ENCODE measurements at places on chromosomes 1 and 21.

- no peak overlapping the region for H3K4me3 ChIP-seq
- no peak for DNase-seq
- no peaks in the 10 kb centered on the region for H3K4me1 ChIP-seq
- no peaks in the 10 kb centered on the region for H3K36me3 ChIP-seq
- no peaks in the 10 kb centered on the region for H3K27me3 ChIP-seq
- H3K27ac ChIP-seq: no peak overlapping the region
These were observed 138.4 kb downstream of the GLIS1 start for GRCh38 chr1:53600561-53600960.

DNA sequence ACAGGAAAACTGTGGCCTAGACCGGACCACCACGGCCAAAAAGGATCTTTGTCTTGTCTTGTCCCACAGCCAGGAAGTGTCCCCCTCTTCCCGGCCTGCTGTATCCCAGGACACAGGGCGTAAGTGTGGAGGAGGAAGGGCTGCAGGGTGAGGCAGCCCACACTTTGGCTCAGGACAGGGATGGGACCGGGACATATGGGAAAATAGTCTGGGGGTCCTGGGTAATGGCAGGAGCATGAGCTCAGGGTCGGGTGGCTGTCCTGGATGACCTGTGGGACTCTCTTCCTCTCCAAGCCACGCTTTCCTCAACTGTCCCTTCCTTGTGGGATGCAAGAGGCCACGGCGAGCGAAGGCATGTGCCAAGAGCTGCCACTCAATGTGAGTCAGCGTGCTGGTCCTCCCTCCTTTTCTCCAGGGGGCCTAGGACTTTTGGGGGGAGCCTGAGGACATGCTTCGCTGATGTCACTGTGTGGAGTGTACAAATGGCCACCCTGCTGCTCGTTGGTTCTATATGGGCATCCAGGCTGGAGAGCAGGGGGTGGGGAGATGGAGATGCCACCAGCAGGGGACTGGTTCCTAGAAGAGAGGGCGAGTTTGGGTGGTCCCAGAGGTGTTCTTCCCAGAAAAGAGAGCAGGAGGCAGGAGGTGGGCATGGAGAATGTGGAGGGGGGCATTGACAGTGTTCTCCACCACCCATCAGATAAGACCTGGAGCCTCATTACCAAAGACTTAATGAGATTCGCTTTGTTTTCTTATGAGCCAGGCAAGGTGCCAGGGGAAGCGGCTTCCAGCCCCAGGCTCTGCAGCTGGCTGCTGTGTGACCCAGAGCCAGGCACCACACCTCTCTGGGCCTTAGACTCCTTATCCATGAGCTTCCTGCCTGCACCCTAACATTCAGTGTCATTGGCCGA, 11.5 kb upstream of the PADI1 start:
- peaks cover 11% of the 10 kb centered on the region for H3K4me1 ChIP-seq
- no peak overlapping the region for H3K4me3 ChIP-seq
- no peaks in the 10 kb centered on the region for H3K27me3 ChIP-seq
- H3K27ac ChIP-seq: no peak overlapping the region
- DNase-seq: peak; percentile 1
- H3K36me3 ChIP-seq: no peaks in the 10 kb centered on the region

GRCh38 chr21:45114072-45114471, 39.7 kb downstream of the ADARB1 start:
- H3K27me3 ChIP-seq: no peaks in the 10 kb centered on the region
- no peak overlapping the region for H3K27ac ChIP-seq
- H3K4me3 ChIP-seq: no peak overlapping the region
- peaks cover 89% of the 10 kb centered on the region for H3K4me1 ChIP-seq
- no peak for DNase-seq
- H3K36me3 ChIP-seq: no peaks in the 10 kb centered on the region

DNA sequence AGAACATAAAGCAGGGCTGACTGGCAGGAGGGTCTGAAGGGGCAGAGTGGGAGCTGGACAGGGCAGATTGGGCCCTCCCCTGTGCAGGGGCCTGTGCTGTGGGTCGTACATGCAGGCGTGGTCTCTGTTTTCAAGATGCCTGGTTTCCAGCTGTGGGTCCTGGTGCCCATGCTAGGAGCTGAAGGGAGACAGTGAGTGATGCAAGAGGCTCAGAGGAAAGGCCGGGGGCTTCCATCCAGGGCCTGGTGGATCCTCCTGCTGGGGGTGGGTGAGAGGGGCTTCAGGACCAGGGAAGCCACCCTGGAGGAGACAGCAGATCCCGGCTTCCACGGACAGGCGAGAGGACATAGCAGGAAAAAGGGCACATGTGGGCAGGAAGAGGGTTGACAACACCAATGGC, 349.0 kb upstream of the VAMP3 start:
- H3K27me3 ChIP-seq: no peaks in the 10 kb centered on the region
- no peak overlapping the region for H3K27ac ChIP-seq
- H3K36me3 ChIP-seq: no peaks in the 10 kb centered on the region
- no peaks in the 10 kb centered on the region for H3K4me1 ChIP-seq
- no peak overlapping the region for H3K4me3 ChIP-seq

- no peak for DNase-seq
- no peak overlapping the region for H3K4me3 ChIP-seq
- H3K36me3 ChIP-seq: peaks cover 23% of the 10 kb centered on the region
- no peaks in the 10 kb centered on the region for H3K27me3 ChIP-seq
- H3K4me1 ChIP-seq: peaks cover 19% of the 10 kb centered on the region
These were observed 187.3 kb downstream of the VAV3 start for GRCh38 chr1:107777664-107778047.

DNA sequence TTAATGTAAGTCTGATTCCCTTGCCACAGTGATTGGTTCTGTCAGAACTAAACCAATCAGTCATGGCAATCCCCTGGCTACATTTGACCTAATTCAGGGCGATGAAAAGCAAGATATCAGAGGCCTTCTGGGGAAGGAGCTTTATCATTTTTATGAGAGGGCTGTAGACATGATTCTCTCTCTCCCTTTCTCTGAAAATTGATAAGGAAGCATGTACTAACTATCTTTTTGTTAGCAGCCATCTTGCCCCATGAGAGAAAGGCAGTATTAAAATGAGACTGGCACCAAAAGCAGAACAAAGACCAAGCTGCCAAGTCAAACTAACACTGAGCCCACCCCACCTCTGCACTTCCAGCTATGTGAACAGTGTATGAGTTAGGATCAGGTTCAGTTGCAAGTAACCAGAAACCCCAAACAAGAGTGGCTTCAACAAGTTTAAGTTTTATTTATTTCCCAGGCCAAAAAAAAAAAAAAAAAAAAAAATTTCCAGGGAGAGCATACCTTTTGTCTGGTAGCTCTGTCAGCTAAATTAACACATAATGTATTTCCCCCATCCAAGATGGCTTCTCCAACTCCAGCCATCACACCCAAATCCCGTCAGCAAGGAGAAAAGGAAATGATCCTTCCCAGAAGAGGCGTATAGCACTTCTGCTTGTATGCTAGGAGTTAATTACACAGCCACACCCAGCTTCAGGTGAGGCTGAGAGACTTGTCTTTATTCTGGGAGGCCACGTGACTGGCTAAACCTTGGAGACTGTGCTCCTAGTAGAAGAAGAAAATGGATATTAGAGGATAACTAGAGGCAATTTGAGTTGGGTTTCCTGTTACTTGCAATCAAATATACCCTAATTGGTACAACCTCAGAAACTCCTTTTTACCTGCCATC, 105.8 kb upstream of the RALGPS2 start:
- DNase-seq: peak; percentile 61
- H3K36me3 ChIP-seq: no peaks in the 10 kb centered on the region
- no peaks in the 10 kb centered on the region for H3K27me3 ChIP-seq
- peak overlapping the region; percentile 75 for H3K27ac ChIP-seq
- H3K4me3 ChIP-seq: no peak overlapping the region
- peaks cover 41% of the 10 kb centered on the region for H3K4me1 ChIP-seq

GRCh38 chr1:55500601-55501000, 285.4 kb upstream of the USP24 start:
- no peak overlapping the region for H3K4me3 ChIP-seq
- DNase-seq: no peak
- no peaks in the 10 kb centered on the region for H3K27me3 ChIP-seq
- H3K27ac ChIP-seq: no peak overlapping the region
- no peaks in the 10 kb centered on the region for H3K4me1 ChIP-seq
- no peaks in the 10 kb centered on the region for H3K36me3 ChIP-seq

- no peak overlapping the region for H3K27ac ChIP-seq
- H3K4me3 ChIP-seq: no peak overlapping the region
- no peaks in the 10 kb centered on the region for H3K4me1 ChIP-seq
- DNase-seq: no peak
- H3K27me3 ChIP-seq: peaks cover 10% of the 10 kb centered on the region
These were observed 21.8 kb downstream of the ILDR2 start for GRCh38 chr1:166953491-166953890.

DNA sequence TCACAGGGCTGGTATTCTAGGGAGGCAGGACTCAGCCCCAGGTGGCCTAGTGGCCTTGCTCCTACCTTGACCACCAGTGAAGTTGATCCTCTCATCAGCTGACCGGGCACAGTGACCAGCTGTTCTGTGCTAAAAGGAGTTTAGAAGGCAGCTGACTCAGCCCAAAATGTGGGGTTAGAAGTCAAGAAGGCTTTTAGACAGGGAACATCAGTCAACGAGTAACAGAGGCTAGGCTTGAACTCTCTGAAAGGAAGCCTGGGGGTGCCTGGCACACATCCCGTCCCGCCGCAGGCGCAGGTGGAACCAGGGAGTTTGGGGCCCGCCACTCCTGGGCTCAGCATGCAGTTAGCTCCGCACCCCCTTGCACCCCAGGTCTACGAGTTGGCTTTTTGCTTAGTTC, 114.9 kb upstream of the SLC45A1 start:
- H3K4me3 ChIP-seq: no peak overlapping the region
- no peaks in the 10 kb centered on the region for H3K4me1 ChIP-seq
- H3K27me3 ChIP-seq: no peaks in the 10 kb centered on the region
- H3K27ac ChIP-seq: no peak overlapping the region
- DNase-seq: no peak
- no peaks in the 10 kb centered on the region for H3K36me3 ChIP-seq

- H3K4me1 ChIP-seq: no peaks in the 10 kb centered on the region
- H3K27me3 ChIP-seq: no peaks in the 10 kb centered on the region
- no peak overlapping the region for H3K27ac ChIP-seq
- no peaks in the 10 kb centered on the region for H3K36me3 ChIP-seq
- no peak overlapping the region for H3K4me3 ChIP-seq
These were observed 840.4 kb downstream of the USP25 start for GRCh38 chr21:16570171-16570570.

GRCh38 chr1:85201340-85202091, 700 bp upstream of the SYDE2 start:
- peak overlapping the region; percentile 85 for H3K27ac ChIP-seq
- peak overlapping the region; percentile 69 for H3K4me3 ChIP-seq
- H3K36me3 ChIP-seq: no peaks in the 10 kb centered on the region
- peaks cover 26% of the 10 kb centered on the region for H3K4me1 ChIP-seq

- no peaks in the 10 kb centered on the region for H3K36me3 ChIP-seq
- H3K4me3 ChIP-seq: no peak overlapping the region
- no peak for DNase-seq
- H3K27me3 ChIP-seq: peaks cover 17% of the 10 kb centered on the region
These were observed 10.8 kb upstream of the CDA start for GRCh38 chr1:20578062-20578461.

DNA sequence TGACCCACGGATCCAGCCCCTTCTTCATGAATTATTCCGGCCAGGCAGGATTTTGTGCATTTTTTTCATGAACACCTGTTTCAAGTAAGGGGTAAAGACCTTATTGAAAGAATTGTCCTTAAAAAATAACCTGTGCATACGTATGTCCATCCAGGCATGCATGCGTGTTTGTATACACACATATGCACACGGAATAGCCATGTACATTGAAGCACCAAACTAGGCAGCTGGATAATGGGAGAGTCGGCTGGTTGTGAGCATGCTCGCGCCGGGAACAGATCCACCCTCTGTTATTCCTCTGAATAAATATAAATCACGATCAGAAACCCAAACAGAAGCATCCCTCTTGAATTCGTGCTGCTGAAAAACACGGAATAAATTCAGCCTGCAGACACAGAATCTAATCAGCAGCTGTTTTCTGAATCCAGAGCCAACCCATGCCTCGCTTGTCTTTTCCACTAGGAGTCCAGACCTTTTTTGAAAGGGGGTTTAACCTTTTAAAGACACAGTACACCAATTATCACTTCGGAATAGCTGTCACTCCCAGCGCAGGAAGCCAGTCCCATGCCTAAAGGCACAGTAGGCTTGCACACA, at the start of gene HIVEP3:
TSS of gene HIVEP3 (minus strand) at position 473 of the 594 bp plus-strand sequence.
- DNase-seq: no peak
- no peak within 1 kb of the TSS for H3K27ac ChIP-seq
- H3K36me3 ChIP-seq: no peaks in the 10 kb centered on the region
- H3K27me3 ChIP-seq: peaks cover 47% of the 10 kb centered on the region
- peak within 1 kb of the TSS; percentile 39 for H3K4me3 ChIP-seq
- H3K4me1 ChIP-seq: peaks cover 31% of the 10 kb centered on the region

GRCh38 chr1:201501812-201502510, 5.0 kb downstream of the CSRP1 start:
- DNase-seq: no peak
- H3K27me3 ChIP-seq: no peaks in the 10 kb centered on the region
- H3K4me1 ChIP-seq: peaks cover 13% of the 10 kb centered on the region
- no peaks in the 10 kb centered on the region for H3K36me3 ChIP-seq

- peaks cover 10% of the 10 kb centered on the region for H3K4me1 ChIP-seq
- peaks cover 56% of the 10 kb centered on the region for H3K27me3 ChIP-seq
- H3K27ac ChIP-seq: no peak overlapping the region
- H3K36me3 ChIP-seq: no peaks in the 10 kb centered on the region
- DNase-seq: no peak
These were observed 1.5 kb downstream of the PGBD5 start for GRCh38 chr1:230424391-230425251.

GRCh38 chr1:244605835-244606370, 47.0 kb upstream of the DESI2 start:
- no peak overlapping the region for H3K4me3 ChIP-seq
- no peaks in the 10 kb centered on the region for H3K27me3 ChIP-seq
- no peak for DNase-seq
- no peak overlapping the region for H3K27ac ChIP-seq
- no peaks in the 10 kb centered on the region for H3K4me1 ChIP-seq

DNA sequence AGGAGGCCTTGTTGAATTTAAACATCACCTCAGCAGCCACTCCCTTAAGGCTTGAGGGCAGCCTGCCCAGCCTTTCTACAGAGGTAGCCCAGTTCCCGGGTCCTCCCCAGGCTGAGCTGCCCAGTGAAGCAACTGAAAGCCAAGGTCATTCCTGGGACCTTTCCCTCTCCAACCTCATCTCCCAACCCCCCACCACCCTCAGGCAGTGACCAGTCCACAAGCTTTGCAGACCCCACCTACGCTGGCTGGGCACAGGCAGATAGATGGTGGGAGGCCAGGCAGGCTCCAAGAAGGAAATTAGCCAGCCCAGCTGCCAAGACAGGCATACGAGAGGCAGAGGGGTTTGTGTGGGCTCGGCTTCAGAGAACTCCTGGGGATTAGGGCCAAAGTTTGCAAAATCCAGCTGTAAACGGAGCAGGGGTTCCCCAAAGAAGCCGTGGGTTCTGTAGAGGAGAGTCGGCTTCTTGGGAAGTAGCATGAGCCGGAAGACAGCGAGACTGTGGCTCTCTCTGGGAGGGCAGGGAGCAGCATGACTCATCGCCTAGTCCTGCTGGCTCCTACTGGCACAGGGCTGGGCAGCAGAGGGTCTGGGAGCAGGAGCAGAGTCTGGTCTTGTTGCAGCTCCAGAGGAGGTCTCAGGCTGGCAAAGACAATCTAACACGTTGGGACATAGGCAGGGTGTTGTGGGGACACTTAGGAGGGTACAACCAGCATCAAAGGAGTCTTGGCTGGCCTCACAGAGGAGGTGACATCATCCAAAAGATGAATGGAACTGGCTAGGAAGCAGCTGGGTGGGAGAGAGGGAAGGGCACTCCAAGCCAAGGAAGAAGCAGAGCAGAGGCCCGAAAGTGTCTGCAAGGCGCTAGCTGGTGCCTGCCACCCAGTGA, 2.8 kb upstream of the ZC3H12A start:
- no peak overlapping the region for H3K4me3 ChIP-seq
- H3K27ac ChIP-seq: no peak overlapping the region
